ENCODE measurements at places on chromosomes 2 and 18. TPM values are rescaled to one million over a fixed set of nuclear protein-coding genes. Genes with fewer than 3 reads are reported as not detected.

DNA sequence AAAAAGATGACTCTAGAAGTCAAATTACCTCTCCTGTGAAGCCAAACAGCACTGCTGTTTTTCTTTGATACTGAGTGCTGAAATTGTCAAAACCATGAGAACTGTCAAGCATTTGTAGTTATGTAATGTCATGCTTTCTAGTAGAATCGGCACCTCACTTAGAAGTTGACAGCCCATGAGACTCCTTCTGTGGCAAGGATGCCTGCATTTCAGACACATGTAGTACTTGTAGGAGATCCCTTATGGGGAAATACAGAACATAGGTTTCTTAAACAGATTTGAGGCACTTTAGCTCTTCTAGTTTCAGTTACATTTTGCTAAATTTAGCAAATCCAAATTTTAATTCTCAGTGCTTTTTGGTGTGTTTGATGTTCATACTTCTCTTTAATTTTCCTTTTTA, 15.7 kb downstream of the ZNF407 start:
- no peak overlapping the region for H3K27ac ChIP-seq
- peaks cover 4% of the 10 kb centered on the region for H3K4me1 ChIP-seq

- DNase-seq = no peak
- no peaks in the 10 kb centered on the region for H3K4me1 ChIP-seq
- H3K4me3 ChIP-seq = no peak overlapping the region
- H3K27me3 ChIP-seq = no peaks in the 10 kb centered on the region
- H3K36me3 ChIP-seq = no peaks in the 10 kb centered on the region
- H3K27ac ChIP-seq = no peak overlapping the region
Observed at GRCh38 chr2:217383620-217384019, 523.8 kb upstream of the TNP1 start.

TMEM163 gene
- 0.47 TPM for total RNA-seq

IL36G gene
- not detected for total RNA-seq

DNA sequence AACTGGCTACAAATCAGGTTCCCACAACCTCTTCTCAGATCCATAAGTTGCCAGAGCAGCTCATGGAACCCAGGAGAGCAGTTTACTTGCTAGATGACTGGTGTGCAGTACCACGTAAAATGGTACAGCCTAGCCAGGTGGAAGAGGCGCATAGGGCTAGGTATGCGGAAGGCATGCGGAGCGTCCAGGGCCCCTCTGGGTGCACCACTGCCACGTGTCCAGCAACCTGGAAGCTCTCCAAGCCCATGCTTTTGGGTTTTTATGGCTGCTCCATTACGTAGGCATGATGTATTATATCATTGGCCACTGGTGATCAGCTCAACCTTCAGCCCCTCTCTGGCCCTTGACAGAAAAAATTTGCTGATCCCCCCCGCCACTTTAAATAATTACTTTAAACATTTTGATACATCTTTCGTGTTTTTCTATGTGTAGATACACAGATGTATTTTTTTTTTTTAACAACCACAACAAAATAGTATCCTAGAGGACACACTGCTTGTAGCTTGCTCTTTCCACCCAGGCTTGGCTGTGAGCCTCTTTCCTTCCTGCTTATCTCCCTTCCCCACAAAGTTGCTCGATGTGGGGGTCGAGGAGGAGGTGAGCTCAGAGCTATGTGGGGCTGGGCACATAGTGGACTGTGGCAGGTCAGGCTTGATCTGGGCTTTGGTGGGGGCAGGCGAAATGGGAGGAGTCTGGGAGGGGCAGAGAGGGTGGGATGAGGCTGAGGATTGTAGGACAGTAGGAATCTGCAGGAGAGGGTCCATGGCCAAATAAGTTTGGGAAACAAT, 65.4 kb upstream of the MCFD2 start:
- no peaks in the 10 kb centered on the region for H3K27me3 ChIP-seq
- no peak overlapping the region for H3K4me3 ChIP-seq
- DNase-seq = no peak
- H3K27ac ChIP-seq = no peak overlapping the region
- peaks cover 54% of the 10 kb centered on the region for H3K36me3 ChIP-seq
- peaks cover 61% of the 10 kb centered on the region for H3K4me1 ChIP-seq

GRCh38 chr2:104638859-104639202, 215.1 kb upstream of the POU3F3 start:
- H3K4me3 ChIP-seq = no peak overlapping the region
- no peaks in the 10 kb centered on the region for H3K4me1 ChIP-seq
- no peak for DNase-seq
- no peak overlapping the region for H3K27ac ChIP-seq

DNA sequence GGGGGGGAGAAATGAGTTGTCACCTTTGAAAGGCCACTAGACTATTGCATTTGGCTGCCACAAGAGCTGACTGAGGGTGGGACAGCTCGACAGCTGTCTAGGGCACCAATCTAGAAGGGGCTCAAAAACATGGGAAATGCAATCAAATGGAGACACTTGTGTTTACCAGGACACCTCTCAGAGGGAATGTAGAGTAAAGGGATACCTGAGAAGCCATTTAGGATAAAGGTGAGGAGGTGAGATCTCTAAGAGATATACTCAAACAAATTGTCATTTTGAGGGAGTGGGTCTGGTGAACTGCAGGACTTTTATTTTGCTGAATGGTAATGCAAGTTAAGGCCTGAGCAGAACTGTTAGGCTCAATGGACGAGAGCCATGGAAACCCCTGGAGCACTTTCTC, 159.8 kb downstream of the DDX1 start:
- H3K4me3 ChIP-seq = no peak overlapping the region
- DNase-seq = no peak
- H3K27me3 ChIP-seq = no peaks in the 10 kb centered on the region
- no peak overlapping the region for H3K27ac ChIP-seq

CFAP53 gene
- 0.33 TPM for total RNA-seq

DNA sequence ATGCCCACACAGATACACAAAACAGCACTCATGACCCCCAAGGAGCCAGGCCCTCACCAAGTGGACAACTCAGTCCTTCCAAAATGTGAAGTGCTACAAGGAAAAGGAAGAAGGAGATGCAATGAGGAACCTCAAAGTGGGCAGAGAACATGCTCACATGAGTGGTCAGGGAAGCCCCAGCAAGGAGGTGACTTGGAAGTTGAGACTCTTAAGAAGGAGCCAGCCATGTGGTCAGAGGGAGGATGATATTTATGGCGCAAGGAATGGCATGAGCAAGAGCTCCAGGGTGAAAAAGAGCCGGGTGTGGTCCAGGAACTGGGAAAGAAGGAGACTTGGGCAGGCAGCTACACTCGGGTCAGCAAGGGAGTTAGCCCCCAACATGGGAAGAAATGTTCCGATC, 30.0 kb upstream of the KLHL29 start:
- no peak overlapping the region for H3K27ac ChIP-seq
- H3K4me1 ChIP-seq = peaks cover 4% of the 10 kb centered on the region
- no peaks in the 10 kb centered on the region for H3K36me3 ChIP-seq
- H3K27me3 ChIP-seq = peaks cover 4% of the 10 kb centered on the region
- no peak overlapping the region for H3K4me3 ChIP-seq

DNA sequence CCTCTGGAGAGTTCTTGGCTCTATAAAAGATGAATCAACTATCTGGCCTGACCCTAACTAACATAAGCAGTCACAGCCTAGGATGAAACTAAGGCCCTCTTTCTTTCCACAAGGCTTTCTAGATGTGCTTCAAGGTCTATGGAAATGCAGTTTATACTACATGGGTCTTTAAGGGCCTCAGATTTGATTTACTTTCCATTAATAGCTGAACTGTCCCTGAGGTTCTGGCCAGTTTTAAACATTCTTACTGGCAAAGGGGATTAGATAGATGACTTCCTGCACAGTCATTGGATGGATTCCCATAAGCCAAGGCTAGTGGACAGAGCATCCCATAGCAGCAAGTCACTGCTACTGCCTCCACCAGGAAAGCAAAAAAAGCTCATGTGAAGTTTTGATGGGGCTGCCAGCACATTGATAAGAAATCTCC, 38.1 kb upstream of the LCLAT1 start:
- H3K27me3 ChIP-seq = no peaks in the 10 kb centered on the region
- H3K36me3 ChIP-seq = no peaks in the 10 kb centered on the region
- DNase-seq = no peak
- H3K4me1 ChIP-seq = peaks cover 11% of the 10 kb centered on the region
- H3K27ac ChIP-seq = no peak overlapping the region
- no peak overlapping the region for H3K4me3 ChIP-seq

C2orf78 gene
- total RNA-seq = not detected

MYCN gene
- not detected for total RNA-seq

DNA sequence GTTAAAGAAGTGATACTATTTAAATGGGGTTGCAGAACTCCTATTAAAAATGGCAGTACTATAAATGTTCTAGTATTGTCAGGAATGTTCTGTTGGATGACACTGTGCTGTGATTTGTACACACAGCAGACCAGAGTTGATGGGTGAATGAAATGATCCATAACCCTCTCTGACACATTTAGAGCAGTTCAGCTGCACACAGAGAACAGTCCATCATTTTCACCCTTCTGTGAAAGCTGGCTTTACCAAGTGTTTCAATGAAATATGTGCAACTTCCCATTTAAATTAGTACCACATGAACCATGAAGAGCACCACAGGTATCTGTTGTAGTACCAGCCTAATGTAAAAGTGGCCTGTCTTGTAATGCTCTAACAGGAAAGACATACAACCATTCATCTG, 981.4 kb downstream of the TMEM182 start:
- no peak overlapping the region for H3K27ac ChIP-seq
- H3K27me3 ChIP-seq = no peaks in the 10 kb centered on the region
- no peaks in the 10 kb centered on the region for H3K4me1 ChIP-seq
- H3K4me3 ChIP-seq = no peak overlapping the region
- DNase-seq = no peak

DNA sequence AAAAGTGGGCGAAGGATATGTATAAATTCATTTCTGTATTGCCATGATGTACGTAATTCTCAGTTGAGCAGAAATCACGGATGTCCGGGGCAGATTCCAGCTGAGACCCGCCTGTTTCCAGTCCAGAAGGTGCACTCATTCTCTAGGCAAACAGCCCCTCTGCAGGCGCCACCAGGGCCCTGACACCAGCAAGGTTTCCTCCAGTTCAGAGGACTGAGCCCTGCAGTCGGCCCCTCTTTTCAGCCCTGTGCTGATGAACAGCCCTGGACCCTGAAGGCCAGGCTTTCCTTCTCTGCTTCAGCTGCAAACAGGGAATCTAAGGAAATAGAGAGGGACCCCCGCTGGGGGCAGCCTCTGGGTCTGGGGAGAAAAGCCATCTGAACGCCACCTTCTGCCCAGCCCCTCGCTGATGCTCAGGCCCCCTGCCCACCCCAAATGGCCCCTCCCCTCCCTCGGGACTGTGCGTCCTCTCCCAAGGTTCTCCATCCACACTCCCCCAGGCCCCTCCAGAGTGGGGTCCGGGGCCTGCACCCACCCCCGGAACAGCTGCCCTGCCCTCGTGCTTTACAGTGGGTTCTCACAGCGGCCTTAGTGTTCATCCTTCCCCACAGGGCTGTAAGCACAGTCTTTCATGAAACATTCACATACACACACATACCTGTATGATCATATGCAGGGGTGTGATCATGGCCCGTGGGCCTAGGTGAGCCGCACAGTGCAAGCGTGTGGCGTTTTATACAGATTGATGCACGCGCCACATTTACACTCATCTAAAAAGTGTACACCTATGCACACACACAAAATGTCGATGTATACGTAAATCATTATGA, 12.1 kb downstream of the COPS9 start:
- H3K27ac ChIP-seq = no peak overlapping the region
- no peak overlapping the region for H3K4me3 ChIP-seq
- H3K27me3 ChIP-seq = no peaks in the 10 kb centered on the region
- peaks cover 10% of the 10 kb centered on the region for H3K36me3 ChIP-seq
- no peaks in the 10 kb centered on the region for H3K4me1 ChIP-seq

MRO gene
- total RNA-seq = not detected

DNA sequence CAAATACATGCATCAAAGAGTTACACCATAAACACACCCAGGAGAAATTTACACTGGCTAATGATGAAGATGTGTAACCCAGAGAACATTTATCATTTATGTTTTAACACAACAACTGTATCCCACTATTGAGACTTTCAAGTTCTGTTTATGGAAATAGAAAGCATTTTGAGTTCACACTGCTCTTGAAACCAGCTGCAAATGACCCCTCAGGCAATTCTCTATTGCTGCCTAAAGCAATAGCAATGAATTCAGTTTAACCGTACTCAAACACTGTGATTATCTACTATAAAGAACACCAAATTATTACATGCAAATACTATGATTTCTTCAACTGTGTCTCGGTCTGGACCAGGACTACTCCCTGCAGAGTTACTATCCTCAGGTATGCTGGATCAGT, 452.7 kb upstream of the NRXN1 start:
- no peak overlapping the region for H3K27ac ChIP-seq
- H3K36me3 ChIP-seq = no peaks in the 10 kb centered on the region
- no peak for DNase-seq
- no peaks in the 10 kb centered on the region for H3K27me3 ChIP-seq
- no peaks in the 10 kb centered on the region for H3K4me1 ChIP-seq

DNA sequence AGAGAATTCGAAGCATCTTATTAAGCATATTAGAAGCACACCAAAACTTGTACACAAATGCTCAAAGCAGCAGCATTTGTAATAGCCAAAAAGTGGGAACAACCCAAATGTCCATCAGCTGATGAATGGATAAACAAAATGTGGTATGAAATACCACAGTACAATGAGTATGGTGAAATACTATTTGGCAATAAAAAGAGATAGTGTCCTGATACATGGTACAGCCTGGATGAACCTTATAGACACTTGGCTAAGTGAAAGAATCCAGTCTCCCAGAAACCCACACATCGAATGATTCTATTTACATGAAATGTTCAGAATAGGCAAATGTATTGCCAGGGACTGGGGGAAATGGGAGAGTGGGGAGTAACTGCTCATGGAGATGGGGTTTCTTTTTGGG, 3.0 kb downstream of the SPATA3 start:
- peaks cover 26% of the 10 kb centered on the region for H3K27me3 ChIP-seq
- H3K27ac ChIP-seq = no peak overlapping the region
- no peaks in the 10 kb centered on the region for H3K4me1 ChIP-seq
